ENCODE measurements at places on chromosomes 6 and 20. TPM values are rescaled to one million over a fixed set of nuclear protein-coding genes. Genes with fewer than 3 reads are reported as not detected.

DNA sequence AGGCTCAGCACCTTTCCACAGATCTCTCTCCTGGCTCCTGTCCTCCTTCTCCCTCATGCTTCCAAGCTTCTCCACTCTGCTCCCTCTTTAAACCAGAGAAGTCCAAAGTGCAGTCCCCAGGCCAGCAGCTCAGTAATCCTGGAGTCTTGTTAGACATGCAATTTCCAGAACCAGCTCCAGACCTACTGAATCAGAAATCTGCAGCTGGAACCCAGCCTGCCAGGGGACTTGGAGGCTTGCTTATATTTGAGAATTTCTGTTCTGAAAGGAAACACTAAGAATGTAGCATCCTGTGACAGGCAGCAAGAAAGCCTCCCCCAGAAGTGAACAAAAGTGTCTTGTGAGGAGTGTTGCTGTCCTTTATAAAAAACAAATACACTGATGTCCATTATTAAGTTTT lies 438.1 kb downstream of the BCKDHB start:
- no peaks in the 10 kb centered on the region for H3K4me1 ChIP-seq
- no peak for DNase-seq
- H3K36me3 ChIP-seq = no peaks in the 10 kb centered on the region
- H3K27ac ChIP-seq = no peak overlapping the region
- no peaks in the 10 kb centered on the region for H3K27me3 ChIP-seq

MOXD1 gene
- 4.3 TPM for total RNA-seq

CGA gene
- not detected for total RNA-seq

SAMD5 gene
- 0.08 TPM for total RNA-seq

DNA sequence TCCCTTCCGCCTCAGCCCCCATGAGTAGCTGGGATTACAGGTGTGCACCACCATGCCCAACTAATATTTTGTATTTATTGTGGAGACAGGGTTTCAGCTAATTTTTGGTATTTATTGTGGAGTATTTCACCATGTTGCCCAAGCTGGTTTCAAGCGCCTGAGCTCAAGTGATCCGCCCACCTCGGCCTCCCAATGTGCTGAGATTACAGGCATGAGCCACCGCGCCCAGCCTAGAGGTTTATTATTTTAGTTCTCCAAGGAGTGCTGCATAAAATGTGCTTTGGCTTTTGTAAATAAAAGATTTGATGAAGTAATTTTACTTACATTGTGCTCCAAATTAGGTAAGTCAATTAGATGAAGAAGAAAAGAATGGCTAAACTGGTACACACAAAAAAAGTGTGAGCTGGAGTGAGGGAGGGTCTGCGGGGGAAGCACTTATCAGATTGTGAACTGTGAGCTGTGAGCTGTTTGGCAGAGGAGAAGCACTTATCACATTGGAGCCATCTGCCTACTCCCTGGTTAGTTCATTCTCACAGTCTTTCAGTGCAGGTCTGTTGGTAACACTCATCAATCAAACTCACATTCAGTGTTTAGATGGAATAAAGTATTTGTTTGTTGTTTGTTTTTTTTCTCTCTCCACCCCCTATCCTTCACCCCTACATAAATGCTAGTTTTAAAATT lies 398.0 kb downstream of the EPHA7 start:
- DNase-seq = no peak
- no peaks in the 10 kb centered on the region for H3K4me1 ChIP-seq
- no peak overlapping the region for H3K27ac ChIP-seq
- H3K36me3 ChIP-seq = no peaks in the 10 kb centered on the region
- no peaks in the 10 kb centered on the region for H3K27me3 ChIP-seq

RPL10A gene
- total RNA-seq = 1,297 TPM

GRCh38 chr6:82624251-82624650 lies 260.6 kb downstream of the TPBG start:
- no peaks in the 10 kb centered on the region for H3K27me3 ChIP-seq
- no peak overlapping the region for H3K27ac ChIP-seq
- no peaks in the 10 kb centered on the region for H3K36me3 ChIP-seq
- no peak for DNase-seq
- H3K4me3 ChIP-seq = no peak overlapping the region

GRCh38 chr6:26105109-26105730 lies 18.0 kb downstream of the HFE start:
- H3K27me3 ChIP-seq = no peaks in the 10 kb centered on the region
- no peaks in the 10 kb centered on the region for H3K36me3 ChIP-seq
- H3K4me3 ChIP-seq = 0 out of 2 replicates have a peak overlapping the region, but pooled peaks have one; percentile 62
- H3K4me1 ChIP-seq = no peaks in the 10 kb centered on the region

DNA sequence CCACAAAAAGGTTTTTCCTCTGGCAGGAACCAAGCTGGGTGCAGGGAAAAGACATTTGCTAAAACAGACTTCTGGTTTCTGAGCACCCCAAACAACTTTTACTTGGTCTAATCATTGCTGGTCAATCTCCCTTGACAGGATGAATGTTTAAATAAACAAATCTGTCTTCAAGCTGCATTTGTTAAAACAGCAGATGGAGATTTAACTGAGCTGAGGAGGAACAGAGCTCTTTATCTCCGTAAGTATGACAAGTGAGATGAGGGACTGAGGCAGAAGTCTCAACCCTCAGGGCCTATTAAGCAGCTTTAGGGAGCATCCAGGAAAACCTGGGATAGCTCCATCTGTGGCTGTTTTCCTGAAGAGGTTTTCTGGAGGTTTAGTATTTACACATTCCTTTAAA lies 40.6 kb downstream of the NINL start:
- peak; percentile 36 for DNase-seq
- H3K27ac ChIP-seq = no peak overlapping the region

DNA sequence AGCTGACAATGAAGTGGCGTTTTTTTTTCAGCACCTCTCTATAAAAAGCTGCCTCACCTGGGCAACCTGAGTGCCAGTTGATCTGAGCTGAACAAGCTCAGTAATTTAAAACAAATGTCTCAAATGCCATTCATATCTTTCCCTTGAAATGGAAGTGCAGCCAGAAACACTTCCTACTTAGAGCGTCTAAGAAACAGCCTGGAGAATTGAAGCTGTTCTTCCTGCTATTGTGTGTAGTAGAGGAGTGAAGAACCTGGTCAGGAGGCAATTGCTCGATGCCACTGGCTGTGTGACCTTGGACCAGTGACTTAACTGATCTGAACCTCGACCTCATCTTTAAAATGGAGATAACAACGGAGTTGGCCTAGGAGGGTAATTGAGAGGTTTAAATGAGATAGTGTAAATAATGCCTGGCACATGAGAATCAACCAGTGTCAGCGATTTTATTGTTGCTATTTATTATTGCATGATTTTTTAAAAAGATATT lies 95.4 kb upstream of the FOXQ1 start:
- no peak for DNase-seq
- H3K4me1 ChIP-seq = no peaks in the 10 kb centered on the region
- H3K36me3 ChIP-seq = no peaks in the 10 kb centered on the region
- H3K4me3 ChIP-seq = no peak overlapping the region
- H3K27ac ChIP-seq = no peak overlapping the region

- H3K4me1 ChIP-seq = peaks cover 30% of the 10 kb centered on the region
- H3K27me3 ChIP-seq = no peaks in the 10 kb centered on the region
- H3K4me3 ChIP-seq = no peak overlapping the region
- H3K36me3 ChIP-seq = no peaks in the 10 kb centered on the region
- H3K27ac ChIP-seq = peak overlapping the region; percentile 84
Observed at GRCh38 chr6:16058201-16058928, 70.5 kb upstream of the MYLIP start.

GRCh38 chr6:26019261-26019830 lies 56.7 kb downstream of the TRIM38 start:
- no peaks in the 10 kb centered on the region for H3K36me3 ChIP-seq
- no peak overlapping the region for H3K4me3 ChIP-seq

GRCh38 chr6:125844989-125845388 lies 54.2 kb downstream of the NCOA7 start:
- no peak overlapping the region for H3K27ac ChIP-seq
- H3K27me3 ChIP-seq = no peaks in the 10 kb centered on the region
- no peaks in the 10 kb centered on the region for H3K4me1 ChIP-seq

PSMG4 gene
- total RNA-seq = 30.6 TPM

DNA sequence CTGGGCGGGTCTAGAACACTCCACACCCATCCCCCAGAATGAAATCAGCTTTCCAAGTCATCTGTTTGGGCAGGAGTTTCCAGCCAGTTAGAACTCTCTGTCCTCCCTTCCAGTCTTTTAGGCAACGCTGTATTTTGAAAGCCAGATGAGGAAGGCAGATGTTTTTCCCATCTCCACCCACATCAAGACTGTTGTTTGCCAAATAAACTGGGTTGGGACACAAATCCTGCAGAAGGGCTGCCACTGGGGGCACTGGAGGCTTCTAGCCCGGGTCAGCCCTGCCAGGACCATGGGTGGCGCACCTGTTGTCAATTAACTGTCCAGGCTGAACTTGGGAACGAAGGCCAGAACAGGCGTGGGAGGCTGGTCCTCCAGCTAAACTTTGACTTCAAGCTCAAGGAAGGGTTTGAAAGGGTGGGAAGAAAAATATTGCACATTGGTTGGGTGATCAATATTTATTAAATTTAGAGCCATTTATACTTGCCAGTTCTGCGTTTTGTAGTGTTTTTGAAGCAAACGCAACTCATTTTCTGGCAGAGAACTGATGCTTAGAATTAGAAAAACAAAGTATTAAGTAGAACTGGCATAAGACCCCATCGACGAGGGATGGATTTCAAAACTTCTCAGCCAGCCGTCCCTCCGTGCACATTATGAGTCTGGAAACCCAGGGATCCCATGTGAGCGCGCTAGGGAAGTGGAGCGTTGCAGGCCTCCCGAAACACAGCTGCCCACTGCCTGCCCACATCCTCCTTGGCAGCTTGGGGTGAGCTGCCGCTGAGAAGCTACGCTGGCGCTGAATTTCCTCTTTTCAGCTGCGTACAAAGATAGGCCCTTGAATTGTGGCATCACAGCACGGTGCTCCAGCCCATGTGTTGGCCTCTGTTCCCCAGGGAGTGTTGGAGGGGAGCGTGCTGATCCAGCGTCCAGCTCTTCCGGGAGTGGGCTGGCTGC lies 297.4 kb downstream of the QKI start:
- H3K36me3 ChIP-seq = no peaks in the 10 kb centered on the region
- H3K27ac ChIP-seq = no peak overlapping the region
- H3K27me3 ChIP-seq = no peaks in the 10 kb centered on the region
- H3K4me3 ChIP-seq = no peak overlapping the region

RGS17 gene
- 12.1 TPM for total RNA-seq

MATN4 gene
- total RNA-seq = 5.1 TPM

GRCh38 chr6:116010386-116010785 lies 50.3 kb downstream of the FRK start:
- DNase-seq = no peak
- H3K27ac ChIP-seq = no peak overlapping the region
- no peaks in the 10 kb centered on the region for H3K4me1 ChIP-seq
- H3K4me3 ChIP-seq = no peak overlapping the region
- no peaks in the 10 kb centered on the region for H3K27me3 ChIP-seq

MAN1A1 gene
- total RNA-seq = 8.7 TPM
